ENCODE measurements at places on chromosomes 6 and 20.

DNA sequence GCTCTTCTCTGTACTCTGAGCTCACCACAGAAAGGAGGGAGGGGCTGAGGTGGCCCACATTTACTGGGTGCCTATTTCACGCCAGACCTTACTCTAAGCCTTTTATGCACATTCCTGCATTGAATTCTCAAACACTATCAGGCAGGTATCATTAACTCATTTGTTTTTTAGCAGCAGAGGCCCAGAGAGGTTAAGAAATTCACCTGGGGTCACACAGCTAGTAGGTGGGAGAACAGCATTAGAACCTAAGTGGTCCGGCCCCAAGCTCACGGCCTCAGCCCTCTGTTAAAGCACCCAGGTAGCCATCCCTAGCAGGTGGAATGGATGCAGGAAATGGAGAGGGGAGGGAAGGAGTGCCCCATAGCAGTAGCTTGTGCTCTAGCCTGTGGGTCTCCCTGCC, 84.5 kb downstream of the GRM4 start:
- no peak for DNase-seq

GRCh38 chr6:156658966-156659821, 118.0 kb upstream of the ARID1B start:
- no peak for DNase-seq

DNA sequence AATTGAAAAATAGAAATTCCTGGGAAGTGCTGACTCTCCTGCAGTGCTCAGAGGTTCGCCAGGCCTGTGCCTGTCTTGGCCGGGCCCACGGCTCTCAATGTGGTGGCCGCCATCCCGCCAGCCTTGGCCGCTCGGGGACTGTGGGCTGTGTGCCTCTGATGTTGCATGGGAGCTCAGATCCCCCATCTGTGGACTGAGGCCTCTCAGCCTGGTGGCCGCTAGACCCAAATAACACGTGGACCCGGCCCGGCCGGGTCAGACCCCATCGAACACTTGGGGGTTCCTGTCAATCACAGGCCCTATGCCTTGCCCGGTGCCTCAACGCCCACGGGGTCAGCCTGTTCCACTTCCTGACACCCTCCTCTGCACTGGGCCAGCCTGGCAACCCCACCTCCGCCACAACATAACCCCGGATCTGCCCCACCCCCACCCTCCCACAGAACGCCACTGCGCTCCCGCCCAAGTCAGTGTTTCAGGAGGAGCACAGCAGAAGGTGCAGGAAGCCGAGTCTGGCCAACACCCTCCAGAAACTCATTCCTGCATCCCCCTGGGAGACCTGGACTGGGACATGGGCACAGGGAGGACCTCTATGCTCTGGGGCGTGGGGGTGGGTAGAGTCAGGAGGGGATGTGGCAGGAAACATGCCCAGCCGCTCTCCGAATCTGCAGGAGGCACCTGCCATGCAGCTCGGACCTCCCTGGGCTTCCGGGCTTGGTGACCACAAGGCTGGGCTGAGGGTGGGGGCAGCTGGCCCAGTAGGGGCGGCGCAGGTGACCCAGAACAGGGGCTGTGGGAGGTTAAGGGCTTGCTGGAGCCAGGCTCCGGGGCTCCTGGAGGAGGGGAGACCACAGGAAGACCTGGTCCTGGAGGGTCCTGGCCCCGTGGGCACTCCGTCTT, 98.7 kb upstream of the BHLHE23 start:
- DNase-seq = no peak

DNA sequence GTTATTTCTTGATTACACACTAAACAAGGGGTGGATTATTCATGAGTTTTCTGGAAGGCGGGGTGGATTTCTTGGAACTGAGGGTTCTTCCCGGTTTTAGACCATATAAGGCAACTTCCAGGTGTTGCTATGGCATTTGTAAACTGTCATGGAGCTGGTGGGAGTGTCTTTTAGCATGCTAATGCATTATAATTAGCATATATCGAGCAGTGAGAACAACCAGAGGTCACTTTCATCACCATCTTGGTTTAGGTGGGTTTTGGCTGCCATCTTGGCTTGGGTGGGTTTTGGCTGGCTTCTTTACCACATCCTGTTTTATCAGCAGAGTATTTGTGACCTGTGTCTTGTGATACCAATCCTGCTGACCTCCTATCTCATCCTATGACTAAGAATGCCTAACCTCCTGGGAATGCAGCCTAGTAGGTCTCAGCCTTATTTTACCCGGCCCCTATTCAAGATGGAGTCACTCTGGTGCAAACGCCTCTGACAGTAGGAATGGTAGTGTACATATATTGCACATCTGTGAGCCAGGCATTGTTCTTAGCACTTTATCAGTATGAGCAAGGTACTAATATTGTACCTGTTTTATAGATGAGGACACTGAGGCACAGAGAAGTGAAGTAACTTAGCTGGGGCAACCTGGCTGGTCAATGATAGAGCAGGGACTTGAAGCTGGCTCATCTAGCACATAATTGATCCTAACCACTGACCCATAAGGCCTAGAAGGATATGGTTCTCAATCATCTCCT, 203.7 kb downstream of the NFATC2 start:
- DNase-seq = no peak

DNA sequence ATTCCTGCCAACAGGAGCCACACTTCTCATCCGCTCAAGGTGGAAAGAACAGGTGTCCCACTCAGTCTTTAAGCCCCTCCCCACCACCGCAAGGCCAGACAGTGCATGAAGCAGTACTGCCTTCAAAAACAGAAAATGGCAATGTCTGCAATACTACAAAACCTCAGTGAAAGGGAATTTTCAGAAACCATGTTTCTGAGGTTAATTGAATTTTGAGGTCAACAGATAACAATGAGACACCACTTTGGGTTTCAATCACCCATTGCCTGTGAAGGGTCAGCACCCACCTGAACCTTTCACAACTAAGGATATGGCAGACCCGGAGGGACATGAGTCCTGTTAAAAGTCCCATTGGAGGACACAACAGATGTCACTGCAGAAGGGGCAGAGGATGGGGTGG, 13.0 kb downstream of the ZC3H12D start:
- DNase-seq = no peak

- peak; percentile 24 for DNase-seq
These were observed 559 bp upstream of the EYA4 start for GRCh38 chr6:133240511-133241085.

GRCh38 chr20:46131396-46131795, 13.3 kb downstream of the CD40 start:
- DNase-seq = no peak

DNA sequence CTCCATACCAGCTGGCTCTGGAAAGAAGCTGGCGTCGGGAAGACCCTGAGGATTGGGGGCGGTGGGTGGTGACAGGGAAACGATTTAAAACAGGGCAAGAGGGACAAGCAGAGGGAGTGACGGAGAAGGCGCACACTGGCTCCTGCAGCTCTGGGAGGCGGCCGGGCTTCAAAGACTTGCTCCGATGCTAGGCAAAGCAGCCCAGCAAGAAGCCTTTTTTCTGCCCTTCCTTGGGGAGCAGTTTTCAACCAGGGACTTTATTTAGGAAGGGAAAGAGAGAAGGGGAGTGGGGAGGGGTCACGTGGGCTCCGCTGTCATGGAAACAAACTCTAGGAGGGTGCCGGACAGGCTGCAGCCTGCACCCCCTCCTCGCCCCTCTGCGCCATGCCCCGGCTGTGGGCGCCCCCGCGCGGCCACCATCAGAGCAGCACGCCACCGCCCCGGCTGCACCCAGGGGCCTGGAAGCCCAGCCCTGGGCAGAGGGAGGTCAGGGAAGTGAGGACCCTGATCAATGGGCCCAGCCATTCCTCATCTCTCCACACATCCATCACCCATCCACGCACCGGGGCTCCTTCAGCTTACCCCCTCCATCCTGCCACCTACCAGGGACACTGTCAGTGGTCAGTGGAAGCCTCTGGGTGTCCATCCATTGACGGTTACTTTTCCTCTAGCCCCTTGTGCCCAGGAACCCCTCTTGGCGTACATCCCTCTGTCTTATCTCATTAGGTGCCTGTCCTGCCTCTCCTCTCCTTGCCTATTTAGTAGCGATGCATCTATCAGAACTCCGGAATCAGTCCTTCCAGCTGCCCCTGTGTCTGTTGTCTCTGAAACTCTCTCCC, 66.6 kb upstream of the CCDC167 start:
- peak; percentile 76 for DNase-seq

DNA sequence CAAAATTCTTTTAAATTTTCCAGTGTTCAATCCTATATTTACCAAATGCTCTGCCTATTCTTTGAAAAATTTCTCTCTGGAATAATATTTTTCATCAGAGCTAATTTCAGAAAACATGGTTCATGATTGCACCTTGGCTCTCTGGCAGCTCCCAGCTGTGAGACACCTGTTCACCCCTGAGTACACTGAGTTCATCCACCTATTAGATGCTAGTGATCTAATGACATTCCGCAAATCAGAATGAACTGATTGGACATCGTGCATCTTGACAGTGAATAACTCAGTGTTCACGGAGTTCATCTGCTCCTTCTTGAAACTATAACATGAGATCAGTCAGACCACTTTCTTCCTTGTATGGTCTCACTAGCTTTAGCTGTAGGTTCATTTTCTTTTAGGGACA, 3.9 kb upstream of the SHPRH start:
- no peak for DNase-seq

DNA sequence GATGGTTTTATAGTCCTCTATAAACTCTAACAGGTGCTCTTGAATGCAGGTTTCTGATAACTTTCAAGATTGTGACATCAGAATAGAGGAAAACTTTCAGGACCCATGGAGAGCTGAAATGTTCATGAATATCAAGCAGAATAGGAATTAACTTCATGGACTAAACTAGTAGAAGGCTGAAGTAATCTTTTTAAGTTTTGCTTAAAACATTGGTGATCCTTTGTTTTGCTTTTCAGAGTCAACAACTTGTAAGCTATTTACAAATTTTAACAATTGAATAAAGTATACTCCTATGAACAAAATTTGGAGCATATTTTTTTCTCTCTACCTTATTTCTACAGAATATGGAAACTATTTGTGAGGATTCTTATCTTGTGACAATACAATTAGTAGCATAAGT, 25.2 kb upstream of the GOPC start:
- no peak for DNase-seq

DNA sequence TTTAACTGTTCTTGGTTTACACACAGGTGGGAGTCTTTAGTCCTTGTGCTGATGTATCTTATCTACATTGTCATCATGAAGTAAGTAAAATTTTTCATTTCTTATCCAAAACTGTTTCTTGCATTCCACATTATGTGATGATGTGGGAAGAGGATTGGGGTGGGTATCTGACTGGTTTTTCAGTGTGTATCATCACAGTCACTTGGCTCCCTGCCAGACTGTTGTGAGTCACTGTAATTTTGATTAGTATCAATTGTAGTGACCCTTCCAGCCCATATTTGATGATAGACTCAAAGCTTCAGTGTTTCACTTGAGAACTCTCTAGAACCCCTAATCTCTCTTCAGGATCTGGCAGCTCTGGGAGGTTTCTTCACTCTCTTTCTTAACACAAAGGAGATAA, 84.5 kb upstream of the RIN2 start:
- DNase-seq = no peak

GRCh38 chr6:130959951-130960350, 103.1 kb downstream of the EPB41L2 start:
- no peak for DNase-seq

DNA sequence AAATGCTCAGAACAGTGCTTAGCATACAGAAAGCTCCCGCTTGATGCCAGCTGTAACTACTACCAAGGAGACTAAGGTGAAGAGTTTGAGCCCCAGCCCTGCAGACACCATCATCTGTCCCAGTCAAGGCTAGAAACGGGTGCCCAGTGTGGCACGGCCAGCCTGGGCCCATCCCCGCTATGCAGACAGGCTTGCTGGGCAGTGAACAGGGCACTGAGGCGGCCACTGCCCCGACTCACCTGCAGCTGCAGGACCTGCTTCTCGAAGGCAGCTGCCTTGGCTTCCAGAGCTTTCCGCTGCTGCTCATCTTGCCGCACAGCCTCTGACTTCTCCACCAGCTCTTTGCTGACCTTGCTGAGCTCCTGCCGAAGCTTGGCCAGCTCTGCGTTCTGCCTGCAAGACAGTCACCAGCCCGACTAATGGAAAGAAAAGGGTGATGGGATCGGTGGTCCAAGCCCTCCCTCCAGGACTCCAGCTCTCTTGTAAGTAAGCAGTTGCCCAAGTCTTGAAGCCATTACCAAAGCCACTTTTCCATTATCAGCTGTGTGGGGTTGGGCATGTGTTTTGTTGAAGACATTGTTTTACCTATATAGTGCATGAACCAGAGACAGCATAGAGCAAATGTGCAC, 48.7 kb downstream of the RRBP1 start:
- DNase-seq = no peak

- no peak for DNase-seq
These were observed 50.8 kb downstream of the CD109 start for GRCh38 chr6:73746787-73747186.

- DNase-seq = no peak
These were observed 152.3 kb upstream of the SCGN start for GRCh38 chr6:25499615-25500235.

- DNase-seq = no peak
These were observed 775.8 kb upstream of the FLRT3 start for GRCh38 chr20:15113144-15113773.

DNA sequence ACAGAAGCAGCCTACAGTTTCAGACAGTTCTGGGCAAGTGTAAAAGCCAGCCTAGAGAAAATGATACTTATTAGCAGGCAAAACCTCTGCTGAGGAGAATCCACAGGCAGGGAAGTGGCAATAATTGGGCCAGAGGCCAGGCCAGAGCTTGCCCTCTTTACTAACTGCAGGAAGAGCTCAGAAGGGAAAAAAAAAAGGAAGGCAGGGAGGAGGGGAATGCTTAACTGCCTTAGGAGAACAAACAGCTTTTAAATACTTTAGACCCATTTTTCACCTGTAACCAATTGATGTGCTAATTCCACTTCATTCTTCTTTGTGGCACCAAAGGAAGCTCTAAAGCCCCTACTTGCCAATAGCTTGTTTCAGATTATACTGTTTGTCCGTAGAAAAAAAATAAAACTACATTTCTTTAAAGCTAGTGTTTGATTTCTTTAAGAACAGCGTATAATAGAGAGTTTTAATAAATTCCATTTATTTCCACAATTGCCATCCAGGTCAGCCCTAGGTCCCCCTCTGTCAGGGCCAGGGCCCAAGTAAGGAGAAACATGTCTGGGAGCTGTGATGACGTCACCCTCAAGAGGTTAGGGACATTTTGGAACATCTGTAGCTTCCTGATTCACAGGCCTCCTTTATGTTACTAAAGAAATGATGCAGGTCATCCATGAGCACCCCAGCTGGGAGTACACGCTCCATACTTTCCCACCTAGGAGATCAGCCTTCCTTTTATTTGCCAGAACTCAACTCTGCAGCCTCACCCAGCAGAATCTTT, 384.3 kb downstream of the CDC5L start:
- DNase-seq = no peak

GRCh38 chr6:41963371-41963770, 21.8 kb upstream of the CCND3 start:
- no peak for DNase-seq

GRCh38 chr20:53657732-53658131, 64.1 kb upstream of the ZNF217 start:
- no peak for DNase-seq

GRCh38 chr20:17377231-17377630, 150.4 kb downstream of the PCSK2 start:
- no peak for DNase-seq
